CD4-positive, alpha-beta T cell treated with Interferon alpha-2 for 1 hour (primary cell): ENCODE measurements at places on chromosomes 2 and 18.

GRCh38 chr2:194332799-194333490 is 1324.1 kb upstream of the SLC39A10 start:
- no peak for DNase-seq

- no peak for DNase-seq
These were observed 79.8 kb upstream of the SESTD1 start for GRCh38 chr2:179344280-179344964.

GRCh38 chr18:61323951-61324350 is 9.3 kb upstream of the CDH20 start:
- no peak for DNase-seq

- DNase-seq = no peak
These were observed 1.1 kb upstream of the B3GNT2 start for GRCh38 chr2:62194558-62195420.

DNA sequence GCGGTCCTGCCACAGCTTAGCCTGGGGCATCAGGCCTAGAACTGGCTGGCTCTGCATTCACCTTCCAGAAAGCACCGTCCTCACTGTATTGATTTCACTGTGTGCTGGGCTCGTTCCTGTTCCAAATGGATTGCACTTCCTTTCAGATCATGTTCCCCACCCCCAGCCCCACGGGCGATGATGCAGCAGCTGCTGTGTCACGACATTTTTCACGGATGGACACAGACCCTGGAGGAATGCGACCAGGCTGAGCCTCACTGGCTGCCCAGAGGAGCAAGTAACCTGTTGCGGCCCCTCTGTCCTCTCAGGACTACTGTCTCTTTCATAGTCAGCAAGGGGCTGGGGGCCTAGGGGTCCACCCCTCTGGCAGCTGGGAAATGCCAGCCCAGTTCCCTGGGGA is 50.3 kb downstream of the CAPN13 start:
- no peak for DNase-seq

- DNase-seq = no peak
These were observed 391.4 kb upstream of the CDH19 start for GRCh38 chr18:66995270-66995669.

GRCh38 chr2:232563580-232563979 is 13.1 kb downstream of the EIF4E2 start:
- no peak for DNase-seq

GRCh38 chr2:169849710-169850109 is 22.5 kb downstream of the UBR3 start:
- no peak for DNase-seq

GRCh38 chr18:67599277-67599676 is 82.8 kb upstream of the DSEL start:
- no peak for DNase-seq

DNA sequence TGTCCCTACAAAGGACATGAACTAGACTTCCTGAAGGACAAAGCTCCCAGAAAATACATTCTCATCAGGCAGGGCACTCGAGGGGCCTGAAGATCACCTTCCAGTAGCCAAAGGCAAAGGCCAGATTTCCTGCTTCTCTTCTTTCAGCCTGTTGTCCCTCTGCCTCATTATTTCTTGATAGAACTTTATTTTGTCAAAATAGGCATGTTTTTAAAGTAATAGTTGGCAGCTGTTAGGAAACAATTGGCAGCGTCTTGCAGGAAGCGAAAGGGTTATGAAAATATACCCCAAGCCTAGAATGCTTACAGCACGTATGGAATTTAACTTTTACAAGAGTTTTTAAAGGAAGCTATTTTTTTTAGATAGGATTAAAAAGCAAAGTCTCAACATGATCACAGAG is 74.9 kb downstream of the LINC00305 start:
- no peak for DNase-seq
